CD4-positive, alpha-beta T cell treated with Interleukin-15 for 4 hours (primary cell): ENCODE measurements at places on chromosomes 12 and 14.

- no peak for DNase-seq
Measured at GRCh38 chr12:82529101-82529500, 157.6 kb upstream of the TMTC2 start.

GRCh38 chr14:76135722-76136121 lies 16.0 kb upstream of the GPATCH2L start:
- DNase-seq: no peak

- DNase-seq: peak; percentile 43
Measured at GRCh38 chr12:38921025-38921677, 15.8 kb upstream of the CPNE8 start.

DNA sequence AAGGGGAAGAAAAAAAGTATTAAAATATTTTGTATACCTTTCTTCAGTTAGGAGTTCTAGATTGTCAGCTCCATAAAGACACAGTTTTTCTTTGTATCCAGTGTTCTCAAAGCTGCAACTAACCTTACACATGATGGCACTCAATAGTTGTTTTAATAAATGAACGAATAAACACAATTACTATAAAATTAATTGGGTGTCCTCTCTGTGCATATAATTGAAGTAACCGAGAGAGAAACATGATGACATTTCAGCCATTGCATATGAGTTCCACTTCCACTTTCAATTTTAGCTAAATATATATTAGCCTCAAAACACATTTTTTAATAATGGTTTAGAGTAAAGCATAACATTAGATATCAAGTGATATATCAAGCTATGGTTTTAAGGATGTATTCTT lies 671.2 kb downstream of the LRFN5 start:
- DNase-seq: no peak

DNA sequence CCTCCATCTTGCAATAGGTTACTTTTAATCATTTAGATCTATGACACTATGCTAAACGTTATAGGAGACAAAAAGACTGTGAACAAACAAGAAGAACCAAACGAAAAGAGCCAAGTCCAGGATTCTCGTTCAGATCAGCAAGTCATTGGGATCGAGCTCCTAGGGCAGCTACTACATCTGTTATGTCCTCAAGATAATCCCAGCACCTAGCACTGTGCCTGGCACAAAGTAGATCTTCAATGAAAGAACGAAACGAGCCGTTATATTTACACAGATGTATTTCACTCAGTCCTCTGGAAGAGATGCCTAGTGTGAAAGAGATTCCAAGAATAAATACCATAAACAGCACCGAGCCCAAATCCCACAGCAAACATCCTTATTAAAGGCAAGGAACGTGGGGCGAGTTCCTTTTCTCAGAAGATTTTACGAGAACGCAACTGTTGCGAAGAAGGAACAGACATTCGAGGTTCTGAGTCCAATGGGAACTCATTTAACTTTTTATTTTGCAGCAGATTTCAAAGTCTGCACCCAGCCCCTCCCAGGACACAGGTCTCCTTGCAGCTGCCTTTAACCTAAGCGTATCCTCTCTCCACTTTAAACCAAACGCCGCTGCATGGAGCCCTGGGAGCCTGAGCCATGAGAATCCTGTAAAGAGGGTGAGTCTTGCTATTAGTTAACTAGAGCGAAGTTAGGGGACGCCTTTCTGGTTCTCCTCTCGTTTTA lies 544 bp upstream of the TDP1 start:
- no peak for DNase-seq

GRCh38 chr12:109632342-109632741 lies 58.7 kb downstream of the MVK start:
- DNase-seq: no peak

DNA sequence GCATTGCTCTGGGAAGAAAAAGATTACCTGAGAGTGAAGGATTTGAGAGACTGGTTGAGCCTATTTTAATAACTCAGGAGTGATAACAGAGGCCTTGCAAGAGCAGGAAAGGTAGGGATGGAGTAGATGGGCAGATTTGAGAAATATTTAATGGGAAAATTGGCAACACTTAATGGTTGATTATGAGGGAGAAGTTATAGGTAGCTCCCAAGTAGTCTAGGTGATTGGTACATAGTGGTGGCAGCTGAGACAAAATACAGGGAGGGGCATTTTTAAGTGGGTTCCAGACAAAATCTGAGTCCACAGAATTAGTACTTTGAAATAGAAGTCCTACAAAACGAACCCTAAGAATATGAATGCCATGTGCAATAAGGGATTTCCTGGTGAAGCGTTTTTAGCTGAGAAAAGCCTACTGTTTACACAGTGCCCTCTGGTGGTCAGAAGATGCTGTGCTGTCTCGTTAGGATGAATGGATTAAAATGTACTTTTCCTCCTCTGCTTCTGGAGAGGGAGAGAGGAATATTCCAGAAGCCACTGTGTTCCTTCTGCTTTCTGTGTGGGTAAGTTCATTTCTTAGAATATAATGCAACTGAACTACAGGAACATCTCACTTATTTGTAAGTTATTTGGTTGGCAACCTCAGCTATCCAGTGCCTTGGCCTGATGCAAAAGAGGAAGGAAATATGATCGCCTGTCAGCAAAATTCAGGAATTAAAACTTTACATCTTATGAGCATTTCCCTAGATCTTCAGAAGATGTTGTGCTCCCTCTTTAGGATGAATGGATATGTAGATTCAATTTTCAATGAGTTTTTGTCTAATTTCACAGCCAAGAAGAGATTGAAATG lies 6.5 kb downstream of the ZBTB1 start:
- DNase-seq: peak; percentile 74

DNA sequence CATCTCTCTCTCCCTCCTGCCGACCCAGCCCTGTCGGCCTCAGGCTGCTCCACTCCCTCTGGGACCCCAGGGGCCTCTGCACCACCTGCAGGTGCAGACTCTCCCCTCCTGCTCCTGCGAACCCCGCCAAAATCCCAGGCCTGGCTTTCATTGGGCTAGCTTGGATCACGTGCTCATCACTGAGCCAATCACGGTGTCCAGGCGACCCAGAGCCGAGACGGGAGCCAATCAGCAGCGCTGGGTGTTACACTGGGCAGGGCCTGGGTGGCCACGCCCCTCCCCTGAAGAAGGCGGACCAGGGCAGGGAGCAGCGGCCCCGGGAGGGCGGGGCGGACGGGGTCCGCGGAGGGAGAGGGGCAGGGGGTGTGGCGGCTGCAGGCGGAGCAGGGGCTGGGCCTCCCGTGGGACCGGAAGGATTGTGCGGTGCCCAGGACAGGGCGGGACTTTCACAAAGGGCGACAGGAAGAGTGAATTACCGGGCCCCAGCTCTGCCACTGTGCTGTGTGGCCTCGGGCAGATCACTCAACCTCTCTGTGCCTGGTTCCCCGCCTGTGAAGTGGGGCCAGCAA lies 66.6 kb upstream of the FBRSL1 start:
- no peak for DNase-seq
